ENCODE measurements at places on chromosomes 2 and 18.

- DNase-seq: no peak
Observed at GRCh38 chr2:68698567-68699377, 35.8 kb upstream of the ARHGAP25 start.

- DNase-seq: no peak
Observed at GRCh38 chr2:191892391-191892790, 45.5 kb upstream of the CAVIN2 start.

- no peak for DNase-seq
Observed at GRCh38 chr18:12855916-12856315, 28.1 kb downstream of the PTPN2 start.

DNA sequence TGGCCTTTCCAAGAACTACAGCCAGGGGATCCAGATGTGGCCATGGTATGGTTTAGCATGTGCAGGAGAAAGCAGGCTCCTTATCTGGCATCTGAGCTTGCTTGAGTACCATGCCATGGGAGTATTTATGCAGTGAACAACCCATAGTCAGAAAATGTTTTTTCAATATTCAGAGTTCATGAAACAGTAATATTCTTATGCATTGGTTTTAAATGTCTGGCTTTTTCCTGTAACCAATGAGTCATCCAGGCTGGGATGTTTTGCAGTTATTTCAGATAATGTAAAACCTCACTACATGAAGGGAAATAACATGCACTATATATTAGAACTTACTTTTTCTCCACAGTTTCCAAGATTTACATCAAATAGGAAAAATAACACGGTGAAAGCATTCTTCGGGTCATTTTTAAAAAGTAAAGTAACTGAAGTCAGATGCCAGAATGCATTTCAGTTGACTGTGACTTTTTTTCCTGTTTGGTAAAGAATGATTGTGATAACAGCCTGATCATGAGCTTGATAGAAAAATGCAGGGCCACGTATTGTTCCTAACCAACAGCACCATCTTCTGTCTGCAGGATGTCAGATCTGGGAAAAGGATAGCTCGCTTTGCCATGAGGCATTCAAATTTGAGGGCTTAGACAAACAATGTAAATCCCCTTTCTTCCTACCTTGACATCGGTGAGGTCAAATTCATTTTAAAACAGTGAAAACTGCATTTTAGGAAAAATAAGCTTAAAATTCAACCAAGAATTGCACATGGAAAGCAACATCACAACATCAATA is 152.8 kb downstream of the DSC3 start:
- no peak for DNase-seq

- DNase-seq: no peak
Observed at GRCh38 chr18:58337686-58338085, 291.2 kb downstream of the ALPK2 start.

- DNase-seq: no peak
Observed at GRCh38 chr2:72113847-72114692, 33.6 kb downstream of the CYP26B1 start.

GRCh38 chr2:101516349-101516748 is 41.4 kb upstream of the RFX8 start:
- no peak for DNase-seq
